Thoracic aorta (tissue), 2 donors: ENCODE measurements at places on chromosomes 3 and 15.
A peak's percentile ranks its signal among the peaks of the same experiment; 100 is the strongest.

- no peak for DNase-seq
Observed at GRCh38 chr3:13671482-13672233, 122.7 kb downstream of the FBLN2 start.

DNA sequence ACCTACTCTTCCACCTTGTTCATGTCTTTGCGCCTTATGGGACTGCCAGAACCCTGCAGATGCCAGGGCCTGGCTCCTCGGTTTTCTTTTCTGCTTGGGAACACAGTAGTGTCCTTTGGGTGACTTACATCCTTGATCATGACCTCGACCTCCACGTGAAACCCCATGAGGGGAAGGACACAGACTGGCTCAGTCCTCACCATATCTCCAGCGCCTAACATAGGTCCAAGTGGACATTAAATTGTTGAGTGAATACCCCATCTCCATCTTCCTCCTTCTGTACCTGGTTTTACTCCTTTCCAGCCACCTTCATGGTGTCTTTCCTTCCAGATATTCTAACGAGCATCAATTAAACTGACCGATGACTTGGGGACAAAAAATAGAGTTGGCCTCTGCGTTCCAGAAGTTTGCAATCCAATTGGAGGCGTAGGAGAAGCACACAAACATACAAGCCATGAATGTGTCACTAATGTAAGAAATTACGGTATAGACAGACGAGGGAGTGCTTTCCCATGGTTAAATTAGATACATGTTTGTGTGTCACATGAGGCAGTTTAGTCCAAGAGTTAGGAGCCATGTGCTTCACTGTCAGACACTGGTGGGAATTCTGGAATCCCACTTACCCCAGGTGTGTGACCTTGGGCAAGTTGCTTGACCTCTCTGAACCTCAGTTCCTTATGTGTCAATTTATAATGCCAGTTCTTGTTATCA lies 907 bp upstream of the HERC1 start:
- no peak for DNase-seq

DNA sequence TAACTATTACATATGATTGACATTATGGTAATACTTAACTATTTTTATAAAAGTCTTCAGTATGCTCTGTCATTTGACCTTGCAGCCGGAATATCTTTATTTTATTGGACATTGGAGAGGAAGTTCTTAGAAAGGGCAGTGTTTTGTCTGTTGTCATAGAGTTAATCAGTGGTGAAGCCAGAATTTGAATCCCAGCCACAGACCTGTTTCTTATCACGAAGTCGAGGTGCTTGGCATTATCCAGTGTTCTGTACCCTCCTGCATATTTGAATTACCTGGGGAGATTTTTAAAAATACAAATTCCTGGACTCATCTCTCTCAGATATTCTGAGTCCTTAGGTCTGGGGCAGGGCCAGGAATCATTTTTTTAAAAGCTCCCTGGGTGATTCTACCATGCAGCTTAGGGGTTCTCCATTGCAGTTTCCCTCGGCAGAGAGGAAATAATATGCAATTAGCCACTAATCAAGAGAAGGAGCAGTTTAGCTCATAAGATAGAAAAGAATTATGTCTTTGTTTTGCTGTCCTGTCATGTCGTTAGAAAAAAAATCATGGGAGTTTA lies 195.6 kb upstream of the CFAP20DC start:
- no peak for DNase-seq

GRCh38 chr3:31571325-31571724 lies 38.6 kb downstream of the STT3B start:
- DNase-seq = no peak

- DNase-seq = no peak
Observed at GRCh38 chr3:180036671-180037455, at the start of gene PEX5L. Gene PEX5L (minus strand): TSS chr3:180036937. CDS start chr3:180036599, 338 bp downstream.

- no peak for DNase-seq
Observed at GRCh38 chr3:171108066-171108465, 81.5 kb upstream of the SLC2A2 start.

- no peak for DNase-seq
Observed at GRCh38 chr3:157374933-157375332, 61.7 kb upstream of the PTX3 start.

DNA sequence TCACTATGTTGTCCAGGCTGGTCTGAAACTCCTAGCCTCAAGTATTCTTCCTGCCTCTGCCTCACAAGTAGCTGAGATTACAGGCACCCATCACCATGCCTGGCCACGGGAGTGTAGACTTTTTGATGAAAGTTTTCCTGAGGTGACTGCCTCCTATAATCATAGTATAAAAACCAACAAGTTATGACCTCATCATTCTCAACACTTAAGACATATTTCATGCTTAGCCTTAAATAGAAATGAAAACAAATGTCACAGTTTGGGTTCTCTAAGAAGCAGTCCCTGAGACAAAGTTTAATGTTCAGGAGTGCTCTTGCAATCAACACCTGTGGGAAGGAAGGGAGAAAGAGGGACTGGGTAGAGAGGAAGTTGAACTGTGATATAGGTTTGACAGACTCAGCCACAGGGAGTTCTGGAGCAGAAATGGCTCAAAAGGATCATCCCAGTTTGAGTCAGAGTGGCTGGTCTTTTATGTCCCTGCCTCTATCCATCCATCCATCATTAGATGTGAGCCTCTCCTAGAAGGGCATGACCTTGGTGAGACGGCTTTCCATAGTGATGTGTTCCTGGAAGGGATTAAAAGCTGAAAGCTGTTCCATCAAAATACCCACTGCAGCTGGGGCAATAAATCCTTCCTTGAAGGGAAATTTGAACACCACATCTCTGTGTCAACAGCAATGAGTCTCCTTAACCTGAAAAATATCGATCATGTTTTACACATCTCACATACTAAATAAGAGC lies 16.2 kb upstream of the ABHD5 start:
- no peak for DNase-seq

- DNase-seq = no peak
Observed at GRCh38 chr3:50147447-50147846, 7.7 kb upstream of the SEMA3F start.

DNA sequence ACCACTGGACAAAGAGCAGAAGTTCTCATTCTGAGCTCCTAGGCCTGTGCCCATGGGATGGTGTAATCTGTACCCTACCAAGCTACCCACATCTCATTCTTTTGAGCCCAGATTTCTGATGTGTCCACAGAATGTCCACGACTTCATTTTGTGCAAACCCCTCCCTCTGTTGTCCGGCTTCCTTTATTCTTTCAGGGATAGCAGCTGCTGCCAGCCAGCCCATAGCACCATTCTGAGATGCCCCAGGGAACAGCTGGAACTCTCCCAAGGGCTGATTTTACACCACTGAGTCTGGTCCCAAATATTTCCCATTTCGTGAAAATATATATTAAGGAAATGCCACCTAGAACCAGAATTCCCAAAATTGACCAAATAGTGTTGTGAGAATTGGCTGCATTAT lies 236.6 kb downstream of the SATB1 start:
- no peak for DNase-seq

- DNase-seq = no peak
Observed at GRCh38 chr15:66417736-66418135, 31.0 kb downstream of the MAP2K1 start.

DNA sequence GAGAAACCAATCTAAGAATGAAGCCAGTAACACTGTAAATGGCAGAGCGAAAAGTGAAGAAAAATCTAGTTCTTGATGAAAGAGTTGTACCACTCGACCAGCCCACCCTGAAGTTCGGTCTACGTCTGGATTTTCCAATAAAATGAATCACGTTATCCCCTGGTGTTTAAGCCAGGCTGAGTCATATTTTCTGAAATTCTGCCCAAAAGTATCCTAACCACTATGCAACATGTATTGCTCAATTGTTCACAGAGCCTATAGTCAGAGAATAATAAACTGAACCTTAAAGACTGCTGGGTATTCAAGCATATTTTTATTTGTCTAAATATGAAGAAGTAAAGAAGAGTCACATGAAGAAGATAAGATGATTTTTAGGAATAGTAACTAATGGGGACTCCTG lies 245.7 kb downstream of the FGF12 start:
- no peak for DNase-seq

- DNase-seq = no peak
Observed at GRCh38 chr3:67292356-67293121, 294.4 kb downstream of the KBTBD8 start.

GRCh38 chr15:101463270-101463669 lies 26.2 kb downstream of the PCSK6 start:
- no peak for DNase-seq

DNA sequence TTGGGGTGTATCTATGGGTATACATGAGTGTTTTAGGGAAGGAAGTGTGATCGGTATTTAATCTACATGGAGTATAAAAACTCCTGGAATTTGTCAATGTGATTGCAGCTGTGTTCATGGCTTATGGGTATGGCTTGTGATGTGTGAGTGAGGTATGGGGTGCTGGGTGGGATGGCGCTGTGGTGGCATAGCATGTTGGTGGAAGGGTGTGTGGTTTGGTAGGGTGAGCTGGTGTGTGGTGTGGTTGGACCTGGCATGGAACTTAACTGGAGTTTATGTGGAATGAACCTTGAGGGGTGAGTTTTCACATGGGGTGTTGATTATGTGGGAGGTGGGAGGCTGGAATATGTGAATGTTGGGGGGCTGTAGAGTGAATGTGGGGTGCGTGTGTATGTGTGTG lies 492 bp upstream of the MOBP start:
- no peak for DNase-seq

- DNase-seq = no peak
Observed at GRCh38 chr15:26231096-26231495, 368.0 kb upstream of the ATP10A start.

DNA sequence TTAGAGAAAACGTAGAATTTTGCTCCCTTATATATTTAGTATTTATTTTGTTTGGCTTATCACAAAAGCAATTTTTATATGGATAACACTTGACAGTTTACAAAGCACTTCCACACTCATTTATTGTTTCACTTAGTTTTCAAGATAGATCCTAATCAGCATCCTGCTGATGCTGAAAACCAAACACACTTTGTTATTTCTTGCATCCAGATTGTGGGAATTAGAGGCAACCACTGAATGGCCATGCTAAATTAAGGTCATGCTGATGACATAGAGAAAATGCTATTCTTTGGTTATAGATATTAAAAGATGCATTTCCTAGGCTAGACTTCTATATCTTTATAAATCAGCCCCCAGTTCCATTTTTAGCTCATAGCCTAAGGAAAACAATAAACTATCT lies 474.1 kb upstream of the KCNMB2 start:
- no peak for DNase-seq

- DNase-seq = peak; percentile 50
Observed at GRCh38 chr3:13022348-13023234, 50.6 kb downstream of the IQSEC1 start.

DNA sequence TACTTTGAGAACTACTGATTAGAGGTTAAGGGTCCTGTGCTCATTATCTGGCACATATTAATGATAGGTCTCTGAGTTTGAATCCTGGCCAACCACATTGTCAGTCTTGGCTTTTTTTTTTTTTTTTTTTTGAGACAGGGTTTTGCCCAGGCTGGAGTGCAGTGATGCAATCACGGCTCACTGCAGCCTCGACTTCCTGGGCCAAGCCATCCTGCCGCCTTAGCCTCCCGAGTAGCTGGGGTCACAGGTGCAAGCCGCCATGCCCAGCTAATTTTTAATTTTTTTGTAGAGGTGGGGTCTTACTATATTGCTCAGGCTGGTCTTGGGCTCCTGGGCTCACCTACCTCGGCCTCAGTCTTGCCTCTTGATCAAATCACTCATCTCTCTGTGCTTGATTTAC lies 547 bp upstream of the PCCB start:
- no peak for DNase-seq

- DNase-seq = peak; percentile 5
Observed at GRCh38 chr3:39531665-39532064, 64.2 kb downstream of the MOBP start.

DNA sequence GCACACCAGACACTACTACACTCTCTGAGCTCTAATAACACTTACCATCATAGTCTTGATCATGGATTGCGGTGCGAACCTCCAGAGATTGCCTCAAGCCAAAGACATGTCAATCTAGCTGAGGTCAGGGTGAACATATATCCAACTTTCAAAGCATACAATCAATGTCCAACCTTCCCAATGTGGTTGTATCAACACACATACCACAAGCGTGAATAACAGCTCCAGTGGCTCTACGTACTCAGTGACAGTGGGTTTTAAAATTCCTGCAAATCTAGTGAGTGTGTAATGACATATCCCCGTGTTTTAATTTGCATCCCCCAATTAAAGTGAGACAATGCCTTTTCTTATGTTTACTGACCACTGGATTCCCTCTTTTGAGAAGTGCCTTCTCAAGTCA lies 29.6 kb downstream of the SFMBT1 start:
- no peak for DNase-seq

DNA sequence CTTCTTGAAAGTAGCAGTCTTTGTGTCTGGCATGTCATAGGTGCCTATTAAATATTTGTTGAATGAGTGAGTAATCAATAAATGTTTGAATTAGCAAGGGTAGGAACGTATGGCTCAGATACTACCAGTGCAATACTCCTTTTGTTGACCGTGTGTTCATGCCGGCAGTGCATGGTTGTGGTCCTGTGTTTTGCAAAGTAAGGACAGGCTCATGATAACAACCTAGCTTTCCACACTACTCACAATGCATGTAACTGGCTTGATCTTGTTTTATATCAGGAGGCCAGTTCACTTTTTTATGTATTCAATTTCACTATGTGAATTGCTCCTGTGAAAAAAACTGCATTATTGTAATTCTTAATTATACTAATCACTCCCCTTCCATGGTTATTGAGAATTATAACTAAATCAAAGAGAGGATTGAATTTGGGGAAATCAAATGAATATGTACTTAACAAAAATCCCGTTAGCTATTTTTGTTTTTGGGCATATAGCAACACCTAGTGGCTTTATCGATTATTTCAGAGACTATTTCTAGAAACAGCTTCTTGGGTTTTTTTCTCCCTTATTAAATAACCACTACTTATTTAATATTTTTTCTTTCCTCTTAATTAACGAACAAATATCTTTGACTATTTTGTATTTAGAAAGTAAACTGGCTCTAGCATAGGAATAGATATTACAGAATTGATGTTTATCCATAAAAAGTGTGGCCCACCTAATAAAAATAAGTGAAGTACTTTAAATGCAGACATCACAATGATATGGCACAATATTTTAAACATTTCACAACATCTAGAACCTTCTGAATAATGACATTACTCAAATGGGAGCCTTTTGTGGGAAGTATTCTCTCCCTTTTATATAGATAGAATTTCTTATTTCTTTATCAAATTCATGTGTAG lies 218.5 kb downstream of the BBX start:
- no peak for DNase-seq

DNA sequence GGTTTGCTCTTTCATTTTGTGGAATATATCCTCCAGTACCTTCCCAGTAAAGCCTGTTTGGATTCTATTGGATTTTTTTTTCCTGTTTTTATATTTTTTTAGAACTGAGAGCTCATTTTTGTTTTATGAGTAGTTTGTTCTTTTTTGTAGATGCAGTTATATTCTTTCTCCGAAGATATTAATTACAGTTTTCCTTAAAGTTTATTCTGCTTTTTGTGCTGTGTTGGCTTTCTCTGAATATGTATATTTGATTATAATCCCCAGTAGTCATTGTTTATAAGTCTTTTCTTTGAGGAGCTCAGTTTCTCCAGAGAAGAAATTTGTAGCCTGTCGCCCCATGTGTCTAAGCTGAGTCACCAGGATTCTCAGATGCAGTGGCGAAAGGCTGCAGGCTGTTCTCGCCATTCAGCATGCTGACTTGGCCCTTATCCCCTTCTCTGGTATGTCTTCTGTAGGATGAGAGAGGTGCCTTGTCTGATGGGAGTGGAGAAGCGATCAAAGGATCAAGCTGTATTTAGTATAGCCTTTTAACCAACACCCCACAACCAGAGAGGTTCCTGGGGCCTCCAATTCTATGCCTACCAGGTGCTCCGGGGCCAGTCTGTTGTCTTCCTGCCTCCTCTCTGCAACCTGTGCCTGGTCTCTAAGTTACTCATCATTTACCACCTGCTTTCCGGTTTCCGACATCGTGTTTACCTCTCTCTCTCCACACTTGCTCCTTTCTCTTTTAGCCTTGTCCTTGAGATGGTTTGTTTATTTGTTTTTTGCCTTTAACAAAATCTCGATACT lies 31.7 kb upstream of the MFSD1 start:
- no peak for DNase-seq
